ENCODE measurements at places on chromosomes 13 and 19.
A peak's percentile ranks its signal among the peaks of the same experiment; 100 is the strongest.

- DNase-seq = peak; percentile 65
Measured at GRCh38 chr19:52638601-52639000, 446 bp upstream of the ZNF83 start.

DNA sequence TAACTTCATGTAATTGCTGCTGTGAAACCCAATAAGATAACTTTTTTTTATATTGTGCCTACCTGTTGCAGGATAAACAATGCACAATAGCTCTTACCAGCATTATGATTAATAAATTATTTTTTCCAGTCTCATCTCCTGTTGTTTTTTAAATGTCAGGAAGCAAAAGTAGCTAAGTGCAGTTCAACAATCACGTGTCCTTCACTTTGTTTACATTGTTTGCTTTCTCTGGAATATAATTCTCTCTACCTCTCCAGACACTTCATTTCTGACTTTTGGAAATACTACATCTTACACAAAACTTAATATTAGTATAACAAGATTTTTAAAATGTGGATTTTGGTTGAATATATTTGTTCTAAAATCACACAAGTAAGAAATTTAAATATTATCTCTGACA, 1359.4 kb downstream of the SLITRK1 start:
- no peak for DNase-seq

- no peak for DNase-seq
Measured at GRCh38 chr19:48751845-48752495, 471 bp downstream of the FUT1 start.

DNA sequence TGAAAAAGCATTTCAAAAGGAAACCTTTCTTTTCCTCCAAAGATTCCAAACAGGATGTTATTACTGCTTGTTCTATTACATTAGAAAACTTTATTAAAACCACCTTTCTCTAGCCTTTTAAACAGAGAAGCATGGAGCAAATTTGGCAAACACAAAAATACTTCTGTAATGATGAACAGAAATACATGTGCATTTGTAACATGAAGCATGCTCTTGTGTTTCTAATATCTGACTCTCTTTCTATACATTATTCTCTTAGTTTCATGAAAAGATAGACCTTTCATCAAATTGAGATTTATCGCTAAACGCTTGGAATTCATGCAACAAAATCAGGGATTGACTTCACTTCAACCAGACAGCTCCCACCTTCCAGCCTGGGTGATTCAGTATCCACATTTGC, 152.8 kb upstream of the IRS2 start:
- peak; percentile 39 for DNase-seq

DNA sequence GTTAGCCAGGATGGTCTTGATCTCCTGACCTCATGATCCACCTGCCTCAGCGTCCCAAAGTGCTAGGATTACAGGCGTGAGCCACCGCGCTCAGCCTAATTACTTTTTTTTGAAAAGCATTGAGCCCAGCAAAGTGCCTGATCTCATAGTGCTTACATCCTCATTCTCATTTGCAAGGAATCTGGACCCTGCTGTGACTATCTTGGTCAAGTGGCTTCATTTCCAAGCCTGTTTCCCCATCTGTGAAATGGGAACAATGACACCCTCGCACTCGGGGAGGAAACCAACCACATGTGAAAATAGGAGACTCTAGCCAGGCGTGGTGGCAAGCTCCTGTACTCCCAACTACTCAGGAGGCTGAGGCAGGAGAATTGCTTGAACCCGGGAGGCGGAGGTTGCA, 1.6 kb upstream of the PLEKHA4 start:
- no peak for DNase-seq

GRCh38 chr19:4101496-4101770, 22.5 kb downstream of the MAP2K2 start:
- DNase-seq = no peak

DNA sequence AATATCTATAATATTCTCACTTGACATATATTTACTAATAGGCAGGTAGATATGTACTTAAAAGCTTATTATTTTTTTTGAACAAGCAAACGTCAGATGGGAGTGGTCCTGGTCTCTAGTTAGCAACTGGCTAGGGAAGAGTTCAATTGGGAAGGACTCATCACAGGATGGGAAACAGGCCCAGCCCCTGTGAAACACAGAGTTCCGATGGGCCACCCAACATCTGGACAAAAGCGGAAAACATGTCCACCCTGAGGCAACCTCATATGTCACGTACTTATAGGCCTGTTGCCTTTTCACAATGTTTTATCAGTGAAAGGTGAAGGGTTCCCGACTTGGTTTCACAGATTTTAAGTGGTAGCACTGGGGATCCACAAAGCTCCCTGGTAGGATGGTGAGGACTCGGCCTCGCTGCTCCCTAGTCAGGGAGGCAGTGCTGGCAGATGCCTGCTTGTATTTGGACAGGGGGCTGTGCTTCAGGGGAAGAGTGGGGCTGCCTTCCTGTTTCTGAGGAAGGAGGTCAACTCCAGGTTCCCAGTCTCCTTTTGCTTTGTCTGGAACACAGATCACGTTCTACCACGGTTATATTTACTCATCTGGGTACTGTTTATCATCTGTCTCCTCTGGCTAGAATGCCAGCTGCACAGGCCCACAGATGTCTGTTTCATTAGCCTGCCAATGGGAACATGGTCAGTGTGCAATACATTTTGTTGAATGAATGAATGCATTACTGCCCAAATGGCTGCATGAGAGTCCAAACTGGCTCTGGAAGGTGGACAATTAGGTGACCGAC, 49.4 kb upstream of the SLC15A1 start:
- no peak for DNase-seq

GRCh38 chr19:14972676-14973075, 7.0 kb downstream of the SLC1A6 start:
- no peak for DNase-seq

GRCh38 chr13:93254775-93255174, 28.2 kb downstream of the GPC6 start:
- no peak for DNase-seq

- no peak for DNase-seq
Measured at GRCh38 chr19:20365146-20365545, 198.1 kb downstream of the ZNF486 start.

DNA sequence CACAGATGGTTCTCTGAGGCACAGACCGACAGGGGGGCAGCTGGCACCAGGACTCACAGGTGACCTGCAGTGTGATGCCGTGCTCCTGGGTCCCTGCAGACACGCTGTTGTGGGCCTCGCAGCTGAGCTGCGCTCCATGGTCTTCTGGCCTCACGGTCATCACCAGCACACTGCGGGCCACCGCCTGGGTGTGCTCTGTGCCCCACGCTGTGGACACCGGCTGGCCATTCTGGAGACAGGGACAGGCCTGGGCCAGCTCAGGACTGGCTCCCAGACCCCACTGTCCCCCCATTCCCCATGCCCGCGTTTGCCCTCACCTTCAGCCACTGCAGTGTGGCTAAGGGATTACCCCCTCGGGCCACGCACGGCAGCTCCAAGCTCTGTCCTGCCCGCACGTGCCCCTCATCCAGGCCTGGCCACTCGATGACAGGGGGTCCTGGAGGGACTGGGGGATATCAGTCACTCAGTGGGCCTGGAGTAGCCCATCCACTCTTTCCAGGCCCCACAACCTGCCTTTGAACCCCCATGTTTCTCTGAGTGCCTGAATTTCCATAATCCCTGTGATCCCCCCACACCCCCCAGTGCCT, 3.3 kb downstream of the NPHS1 start:
- DNase-seq = no peak

DNA sequence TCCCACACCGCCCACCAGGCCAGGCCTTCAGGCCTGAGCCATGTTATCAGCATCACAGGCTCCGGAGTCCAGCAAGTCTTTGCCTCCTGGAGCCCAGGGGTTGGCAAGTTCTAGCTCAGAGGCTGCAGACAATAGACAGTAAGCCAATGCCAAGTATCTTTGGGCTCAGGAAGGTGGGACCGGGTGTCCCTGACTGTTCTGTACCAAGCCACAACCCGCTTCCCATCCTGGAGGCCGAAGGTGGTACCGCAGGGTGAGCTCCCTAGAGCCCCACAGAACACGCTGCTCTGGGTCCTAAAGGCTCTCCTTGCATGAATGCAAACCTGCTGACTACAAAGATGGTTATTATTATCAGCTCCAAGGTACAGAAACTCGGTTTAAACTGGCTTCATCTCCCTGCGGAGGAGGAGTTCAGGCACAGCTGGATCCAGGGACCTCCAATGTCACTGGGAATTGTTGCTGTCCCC, 5.5 kb upstream of the FSTL3 start:
- DNase-seq = no peak

DNA sequence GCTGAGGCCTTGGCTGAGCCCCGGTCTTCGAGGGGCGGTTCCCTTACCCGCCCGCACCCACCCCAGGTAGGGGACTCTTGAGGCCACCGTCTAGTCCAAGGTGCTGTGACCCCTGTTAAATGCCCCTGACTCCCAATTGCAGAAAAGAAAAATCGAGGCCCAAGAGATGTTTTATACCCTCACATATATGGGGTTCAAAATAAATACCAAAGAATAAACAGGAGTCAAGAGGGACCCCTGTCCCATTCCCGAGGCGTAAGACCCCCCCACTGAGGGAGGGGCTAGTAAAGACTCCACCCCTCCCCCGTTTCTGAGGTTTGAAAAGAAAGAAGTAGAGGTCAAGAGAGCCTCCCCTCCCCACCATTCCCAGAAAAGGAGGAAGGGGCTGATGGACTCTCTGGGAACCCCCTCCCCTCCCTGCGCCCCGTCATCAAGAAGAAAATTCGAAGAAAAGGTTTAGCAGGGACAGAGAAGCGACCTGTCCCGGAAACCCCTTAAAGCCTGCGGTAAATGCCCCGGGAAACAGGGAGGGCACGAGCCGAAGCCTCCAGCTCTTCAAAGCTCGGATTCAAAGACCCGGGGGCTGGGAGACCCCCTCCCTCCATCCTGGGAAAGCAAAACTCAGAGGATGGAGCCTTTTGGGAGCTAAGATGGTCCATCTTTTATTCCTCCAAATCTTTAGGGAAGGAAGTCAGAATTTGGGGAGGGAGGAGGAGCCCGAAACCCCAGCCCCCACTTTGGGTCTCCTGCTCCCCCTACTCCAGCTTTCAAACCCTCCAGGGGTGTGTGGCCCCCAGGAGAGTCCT, 755 bp upstream of the RAB3A start:
- DNase-seq = peak; percentile 23

DNA sequence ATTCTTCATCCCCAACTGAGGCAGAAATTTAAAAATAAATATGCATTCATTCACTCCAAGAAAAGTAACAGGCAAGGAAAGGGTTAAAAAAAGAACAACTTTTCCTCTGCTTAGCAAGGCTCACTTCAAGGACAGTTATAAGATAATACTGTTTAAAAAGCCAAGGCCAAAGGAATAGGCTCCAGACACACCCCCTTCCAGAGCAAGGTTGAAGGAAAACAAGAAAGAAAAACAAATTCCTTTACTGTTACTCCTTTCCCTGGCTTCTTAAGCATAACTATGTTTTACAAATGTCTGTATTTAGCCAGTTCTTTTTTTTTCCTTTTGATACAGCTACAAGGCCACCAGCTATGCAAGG, 8.5 kb downstream of the SIGLEC11 start:
- DNase-seq = no peak

DNA sequence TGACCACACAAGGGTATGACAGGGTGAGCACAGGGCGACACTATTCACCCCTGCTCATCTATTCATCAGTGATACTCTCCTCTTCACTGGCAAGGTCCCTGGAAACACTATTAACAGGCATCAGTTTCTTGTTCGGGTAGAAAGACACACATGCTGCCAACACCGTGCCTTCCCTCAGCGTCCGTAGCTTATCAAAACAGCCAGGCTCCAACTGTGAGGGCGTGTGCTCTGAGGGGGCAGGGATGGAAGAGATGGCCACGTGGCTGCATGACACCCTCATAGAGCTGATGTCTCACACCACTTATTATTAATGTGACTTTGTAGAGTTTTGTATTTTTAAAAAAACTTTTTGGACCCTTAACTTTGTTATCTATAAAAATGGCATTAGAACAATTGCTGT, 160.3 kb downstream of the ITGBL1 start:
- DNase-seq = no peak

DNA sequence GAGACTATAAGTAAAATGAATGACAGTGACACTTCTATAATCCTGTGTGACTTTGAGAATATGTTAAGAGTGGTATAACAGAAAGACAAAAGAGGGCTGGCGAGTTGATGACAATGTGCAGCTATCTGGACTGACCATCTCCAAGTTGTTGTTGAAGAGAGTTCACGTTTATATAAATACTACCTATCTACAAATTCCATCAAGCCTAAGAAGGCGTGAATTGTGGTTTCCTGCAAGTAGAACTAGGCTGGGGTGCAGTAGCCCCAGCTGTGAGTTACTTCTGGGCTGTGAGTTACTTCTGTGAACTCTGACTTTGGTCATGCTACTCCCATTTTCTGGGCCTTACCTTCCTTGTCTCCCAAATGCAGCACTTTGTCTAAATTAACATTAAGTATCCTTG, 561.0 kb downstream of the TBC1D4 start:
- DNase-seq = no peak
